Temporal lobe (tissue), 4 donors: ENCODE measurements at places on chromosomes 5 and 9. TPM values are rescaled to one million over a fixed set of nuclear protein-coding genes. Genes with fewer than 3 reads are reported as not detected.

PLCXD3 gene
- total RNA-seq: 7.6 TPM

OR13F1 gene
- not detected for total RNA-seq

SPIN1 gene
- total RNA-seq: 256 TPM

FCN2 gene
- not detected for total RNA-seq

FAM219A gene
- total RNA-seq: 28.8 TPM

IFNA17 gene
- total RNA-seq: not detected

GABBR2 gene
- total RNA-seq: 47.2 TPM

SLC36A3 gene
- total RNA-seq: not detected

CTNND2 gene
- total RNA-seq: 115 TPM

TNFSF15 gene
- under 0.01 TPM for total RNA-seq

BAAT gene
- total RNA-seq: under 0.01 TPM

DPYSL3 gene
- total RNA-seq: 925 TPM
